ENCODE measurements at places on chromosomes 2 and 18.

GRCh38 chr2:10497797-10498251, 49.7 kb upstream of the ODC1 start:
- peak; percentile 59 for DNase-seq

- no peak for DNase-seq
These were observed 17.3 kb downstream of the ALPK2 start for GRCh38 chr18:58611395-58612131.

DNA sequence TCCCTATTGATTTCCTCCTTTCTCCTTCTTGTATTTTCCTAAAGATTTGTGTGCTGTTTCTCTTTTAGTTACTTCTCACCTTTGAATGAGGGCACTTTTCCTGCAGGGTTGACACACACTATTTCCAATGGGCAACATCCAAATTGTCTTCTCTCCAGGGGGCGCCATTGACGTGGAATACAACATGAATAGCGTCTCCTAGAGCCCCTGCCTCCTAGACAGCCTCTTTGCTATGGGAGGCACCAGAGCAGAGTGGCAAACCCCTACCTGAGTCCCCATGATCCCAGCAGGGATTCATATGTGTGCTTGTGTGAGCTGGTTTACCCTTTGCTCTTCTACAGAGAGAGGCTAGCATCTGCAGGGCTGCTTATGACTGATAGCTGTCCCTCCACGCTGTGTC, 61.3 kb upstream of the ITSN2 start:
- peak; percentile 56 for DNase-seq

DNA sequence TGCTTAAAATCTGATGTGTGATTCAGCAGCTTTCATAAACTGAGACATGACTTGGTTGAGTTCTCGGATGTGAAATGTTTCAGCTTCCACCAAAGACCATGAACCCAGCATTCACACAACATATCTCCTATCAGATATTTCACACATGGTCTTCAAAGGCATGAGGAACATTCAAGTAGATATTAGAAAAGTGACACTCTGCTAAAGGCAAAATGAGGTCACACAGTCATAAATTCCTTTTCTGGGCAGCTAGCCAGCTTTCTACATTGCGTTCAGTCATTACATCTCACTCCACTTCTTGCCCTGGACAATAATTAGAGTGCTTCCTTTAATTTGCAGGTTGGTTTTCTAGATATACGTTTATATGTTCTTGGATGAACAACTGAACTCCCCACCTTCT, 96.7 kb downstream of the GAREM1 start:
- no peak for DNase-seq

DNA sequence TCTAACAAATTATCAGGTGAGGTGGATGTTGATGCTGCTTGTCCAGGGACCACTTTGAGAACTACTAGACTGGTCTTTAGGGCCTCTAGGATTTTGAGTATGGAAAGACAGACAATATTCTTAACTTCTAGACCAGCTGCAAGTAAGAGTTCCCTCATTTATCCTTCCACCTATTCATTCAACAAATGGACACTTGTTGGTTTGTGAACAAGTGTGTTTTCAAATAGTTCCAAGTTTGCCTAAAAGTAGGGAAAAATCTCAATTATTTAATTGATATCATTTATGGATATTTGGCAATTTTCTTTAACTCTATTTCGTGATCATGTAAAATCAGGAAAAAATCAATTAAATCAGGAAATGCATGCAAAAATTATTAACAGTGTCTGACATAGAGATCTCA, 245.4 kb downstream of the NCKAP5 start:
- DNase-seq = no peak

DNA sequence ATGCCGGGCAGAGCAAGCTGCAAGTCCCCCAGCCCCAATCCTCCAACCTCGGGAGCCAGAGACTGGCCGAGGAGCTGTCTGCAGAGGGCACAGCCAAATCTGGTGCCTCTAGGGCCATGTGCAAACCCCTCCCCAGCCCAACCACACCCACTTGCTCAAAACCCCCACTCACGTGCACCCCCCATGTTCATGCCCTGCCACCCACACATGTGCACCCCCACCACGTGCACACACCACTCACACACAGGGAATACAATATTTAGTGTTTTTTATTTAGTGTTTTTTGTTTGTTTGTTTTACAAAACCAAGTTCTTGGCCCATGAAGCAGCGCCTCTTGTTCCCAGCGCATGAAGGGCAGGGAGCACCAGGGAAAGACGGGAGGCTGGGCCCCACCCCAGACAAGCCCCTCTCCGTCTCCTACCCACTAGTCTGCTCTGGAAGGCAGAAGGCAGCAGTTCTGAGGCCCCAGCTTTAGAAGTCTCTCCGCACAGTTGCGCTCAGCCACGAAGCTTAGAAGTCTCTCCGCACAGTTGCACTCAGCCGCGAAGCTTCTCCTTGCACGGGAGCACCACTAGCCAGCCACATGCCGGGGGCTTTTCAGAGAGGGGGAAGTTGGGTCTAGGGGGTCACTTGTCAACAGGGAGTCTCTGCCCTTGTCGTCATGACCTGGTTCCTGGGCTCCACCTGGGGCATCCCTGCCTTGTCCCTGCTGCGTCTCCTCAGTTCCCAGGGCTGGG, 276.1 kb upstream of the HDAC4 start:
- no peak for DNase-seq

DNA sequence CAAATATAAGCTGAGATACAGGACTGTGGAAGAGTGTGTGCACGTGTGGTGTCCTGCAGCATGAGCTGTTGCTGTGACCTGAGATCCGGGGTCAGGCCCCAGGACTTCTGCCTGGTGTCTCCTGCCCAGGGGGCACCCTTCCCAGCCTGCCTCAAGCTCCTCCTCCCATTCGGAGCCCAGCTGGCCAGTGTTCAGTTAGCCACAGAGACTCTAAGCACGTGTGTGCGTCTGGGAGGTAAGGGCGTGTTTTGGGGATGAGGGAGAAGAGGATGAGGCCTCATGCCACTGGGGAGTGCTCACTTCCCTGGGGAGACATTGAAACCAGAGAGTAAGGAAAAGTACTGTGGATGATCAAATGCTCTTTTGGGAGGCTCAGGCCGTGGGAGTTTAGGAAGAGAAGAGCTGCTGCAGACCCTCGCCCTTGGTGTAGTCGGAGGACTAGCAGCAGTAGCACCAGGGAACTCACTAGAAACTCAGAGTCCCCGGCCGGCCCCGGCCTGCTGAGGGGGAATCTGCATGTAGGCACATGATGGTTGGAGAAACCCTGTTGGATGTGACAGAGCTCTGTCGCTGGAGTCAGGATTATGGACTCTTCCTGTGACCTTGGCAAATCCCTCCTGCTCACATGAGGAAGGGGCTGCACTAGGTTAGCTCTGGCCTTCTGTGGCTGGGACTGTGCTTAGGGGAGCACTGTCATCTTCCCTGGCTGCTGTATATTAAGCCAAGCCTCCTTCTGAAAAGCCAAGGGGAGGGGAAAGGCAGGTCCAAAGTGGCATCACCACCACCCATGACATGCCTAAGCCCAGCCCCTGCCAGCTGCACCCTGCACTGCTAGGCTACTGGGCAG, 231.1 kb downstream of the DYSF start:
- no peak for DNase-seq

GRCh38 chr2:104332731-104333130, 521.2 kb upstream of the POU3F3 start:
- DNase-seq = no peak

GRCh38 chr2:238895891-238896600, 48.2 kb downstream of the TWIST2 start:
- no peak for DNase-seq

- DNase-seq = no peak
These were observed 64.7 kb upstream of the COX7A2L start for GRCh38 chr2:42425697-42426096.

- DNase-seq = peak; percentile 2
These were observed 934 bp downstream of the MYO5B start for GRCh38 chr18:50193796-50194630.

- DNase-seq = no peak
These were observed 55.8 kb downstream of the DOCK10 start for GRCh38 chr2:224986477-224986876.

DNA sequence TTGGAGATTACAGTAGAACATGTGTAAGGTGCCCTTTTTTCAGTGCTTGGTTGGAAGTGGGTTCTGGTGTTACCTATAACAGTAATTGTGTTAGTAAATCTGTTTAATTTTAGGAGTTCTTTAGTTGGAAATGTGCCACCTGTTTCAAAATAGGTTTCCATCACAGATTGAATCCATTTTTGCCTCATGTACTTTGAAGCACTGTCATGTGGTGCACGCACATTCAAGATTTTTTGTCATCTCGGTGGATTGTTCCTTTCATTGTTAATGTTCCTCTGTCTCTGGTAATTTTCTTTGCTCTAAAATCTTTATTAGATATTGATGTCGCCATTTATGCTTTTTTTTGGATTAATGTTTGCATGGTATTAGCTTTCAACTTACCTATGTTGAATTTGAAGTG, 1.3 kb downstream of the ATP9B start:
- no peak for DNase-seq

- DNase-seq = no peak
These were observed 75.8 kb upstream of the FN1 start for GRCh38 chr2:215511454-215512346.

GRCh38 chr2:11013196-11013595, 101.5 kb downstream of the KCNF1 start:
- no peak for DNase-seq

- DNase-seq = no peak
These were observed 16.9 kb downstream of the GPR75 start for GRCh38 chr2:53842891-53843290.

DNA sequence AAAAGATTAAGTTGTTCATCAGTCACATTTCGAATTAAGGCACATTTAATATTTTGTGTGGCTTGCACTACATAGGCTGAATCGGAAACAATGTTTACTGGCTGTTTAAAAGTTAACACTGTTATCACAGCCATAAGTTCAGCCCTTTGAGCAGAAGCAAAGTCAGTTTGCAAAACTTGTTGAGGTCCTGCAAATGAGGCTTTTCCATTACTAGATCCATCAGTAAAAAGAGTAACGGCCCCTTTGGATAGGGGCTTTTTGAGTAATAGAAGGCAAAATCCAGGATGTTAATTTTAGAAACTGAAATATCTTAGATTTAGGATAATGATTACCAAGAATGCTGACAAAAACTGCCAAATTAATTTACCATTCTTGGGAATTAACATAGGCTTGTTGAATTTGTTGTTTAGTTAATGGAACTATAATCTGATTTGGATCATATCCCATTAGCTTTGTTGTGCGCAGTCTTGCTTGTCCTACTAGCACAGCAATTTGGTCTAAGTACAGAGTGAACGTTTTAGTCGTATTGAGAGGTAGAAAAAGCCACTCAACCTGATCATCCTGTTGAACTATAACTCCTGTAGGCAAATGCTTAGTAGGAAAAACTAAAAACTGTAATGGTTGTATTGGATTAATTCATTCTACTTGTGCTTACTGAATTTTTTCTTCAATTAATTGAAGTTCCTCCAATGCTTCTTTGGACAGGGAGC, 13.9 kb upstream of the SUCLG1 start:
- no peak for DNase-seq

DNA sequence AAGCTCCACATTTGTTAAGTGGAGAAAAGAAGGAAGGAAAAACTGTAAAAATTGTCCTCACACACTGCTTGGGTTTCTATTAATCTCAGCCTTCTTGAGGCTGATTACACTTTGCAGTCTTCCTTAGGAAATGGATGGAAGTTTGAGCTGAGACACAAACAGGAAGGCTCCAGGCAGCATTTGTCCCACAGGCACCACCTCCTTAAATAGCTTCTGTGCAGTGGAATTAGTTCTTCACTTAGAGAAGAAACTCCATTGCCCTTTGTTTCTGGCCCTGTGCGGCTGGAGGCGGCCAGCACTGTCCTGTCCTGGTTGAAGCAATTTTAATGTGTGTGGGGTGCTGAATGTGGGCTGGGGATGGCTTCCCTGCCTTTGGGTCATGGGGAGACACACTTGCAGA, 44.3 kb downstream of the ARHGAP28 start:
- no peak for DNase-seq

GRCh38 chr2:231970461-231970860, 8.9 kb downstream of the DIS3L2 start:
- DNase-seq = no peak

DNA sequence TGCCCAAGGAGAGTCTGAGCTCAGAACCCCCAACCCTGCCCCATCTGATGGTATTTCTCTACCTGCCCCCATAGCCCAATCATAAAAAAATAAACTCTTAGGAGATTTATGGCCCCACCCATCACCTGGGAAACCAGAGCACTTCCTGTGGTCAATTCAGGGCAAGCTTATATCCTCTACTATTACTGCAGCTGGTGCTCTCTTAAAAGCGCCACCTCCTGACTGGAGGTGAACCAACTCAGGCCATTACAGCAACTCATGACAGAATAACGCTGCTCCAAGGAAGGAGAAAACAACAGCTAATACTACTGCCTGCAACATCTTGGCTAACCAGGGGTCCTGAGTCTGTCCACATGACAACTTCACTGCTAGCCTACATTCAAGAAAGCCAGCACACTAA, 195.7 kb downstream of the MTCL1 start:
- no peak for DNase-seq

- no peak for DNase-seq
These were observed 13.6 kb upstream of the ZNF397 start for GRCh38 chr18:35227254-35227653.

- peak; percentile 57 for DNase-seq
These were observed 57.6 kb downstream of the VAPA start for GRCh38 chr18:9971313-9971920.

DNA sequence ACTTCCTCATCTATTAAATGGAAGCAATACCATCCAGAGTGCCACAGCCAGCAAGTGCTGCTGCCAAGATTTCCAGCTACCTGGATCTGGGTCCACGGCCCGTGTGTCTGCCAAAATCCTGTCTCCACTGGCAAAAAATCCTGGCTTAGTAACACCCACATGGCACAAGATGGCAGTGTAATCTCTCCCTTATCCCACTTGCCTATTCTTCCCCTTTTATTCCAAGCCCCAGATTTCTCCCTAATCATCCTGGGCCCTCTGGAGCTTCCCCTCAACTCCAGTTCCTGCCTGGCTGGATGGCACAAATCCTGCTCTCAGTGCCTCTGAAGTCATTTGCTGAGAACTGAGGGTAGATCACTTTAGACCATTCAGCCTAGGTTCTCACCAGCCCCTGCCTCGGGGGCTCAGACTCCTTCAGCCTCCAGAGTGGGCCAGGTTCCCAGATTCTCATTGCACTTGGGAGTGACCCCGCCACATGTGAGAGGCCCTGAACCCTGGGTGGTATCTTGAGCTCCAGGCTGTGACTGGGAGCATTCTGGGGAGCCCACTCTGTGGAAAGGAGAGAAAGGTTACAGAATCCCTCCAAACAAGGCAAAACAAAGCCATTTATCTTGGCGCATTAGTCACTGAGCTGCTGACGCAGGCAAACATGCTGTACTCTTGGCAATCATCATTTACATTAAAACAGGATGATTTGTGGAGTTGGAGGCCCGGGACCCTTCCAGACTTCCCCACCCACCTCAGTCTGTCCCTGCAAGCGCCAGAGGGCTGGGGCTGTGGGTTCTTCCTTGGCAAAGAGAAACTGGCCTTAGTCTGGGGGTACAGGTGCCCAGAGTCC, 325.8 kb downstream of the DYSF start:
- DNase-seq = no peak

- DNase-seq = no peak
These were observed 107.8 kb upstream of the PNPT1 start for GRCh38 chr2:55801436-55801835.

- no peak for DNase-seq
These were observed 620.3 kb upstream of the POU3F3 start for GRCh38 chr2:104233591-104233990.

All from stimulated activated CD4-positive, alpha-beta T cell treated with anti-CD3 and anti-CD28 coated beads, Interleukin-4, amount 100 ng/mL, for 1 hour (primary cell).